ENCODE measurements at places on chromosomes 2 and 18.

DNA sequence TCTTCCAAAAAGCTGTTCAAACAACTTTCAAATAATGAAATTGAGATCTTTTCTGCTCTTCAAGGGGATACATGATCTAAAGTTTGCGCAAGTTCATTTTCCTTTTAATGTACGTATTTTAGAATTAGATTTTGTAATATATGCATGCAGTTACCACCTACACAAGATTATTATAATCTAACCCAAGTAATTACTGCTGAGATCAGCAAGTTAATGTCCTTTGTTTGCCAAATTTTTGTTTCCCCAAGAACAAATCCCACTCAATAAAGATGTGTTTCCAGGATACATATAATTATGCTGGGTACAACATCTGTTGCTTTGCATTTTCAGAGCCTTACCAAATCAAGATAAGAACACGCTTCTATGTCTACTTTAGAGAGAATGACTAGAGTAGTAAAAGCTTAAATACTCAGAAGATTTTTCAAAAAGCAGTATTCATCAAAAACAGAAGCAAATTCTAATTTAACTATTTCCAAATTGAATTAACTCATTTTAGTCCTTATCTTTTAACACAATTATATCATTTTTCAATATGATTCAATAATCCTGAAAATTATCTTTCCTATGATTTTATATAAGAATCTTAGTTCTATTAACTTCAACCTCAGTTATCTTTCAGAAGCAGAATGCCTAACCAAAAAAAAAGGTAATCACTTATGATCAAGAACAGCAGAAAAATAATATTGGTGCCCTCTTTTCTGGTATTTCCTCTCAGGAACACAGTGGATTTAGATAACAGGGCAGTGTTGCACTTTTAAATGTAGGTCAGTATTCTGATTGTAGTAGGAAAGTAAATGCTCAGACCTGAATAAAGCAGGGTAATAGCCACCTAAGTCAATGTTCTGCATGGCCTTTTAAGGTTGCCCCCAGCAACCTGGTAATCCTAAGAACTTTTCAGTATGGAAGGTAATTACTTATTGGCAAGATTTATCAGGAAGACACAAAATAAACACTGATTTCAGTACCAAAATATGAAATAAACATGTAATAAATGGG lies 28.0 kb downstream of the CERKL start:
- DNase-seq = no peak

DNA sequence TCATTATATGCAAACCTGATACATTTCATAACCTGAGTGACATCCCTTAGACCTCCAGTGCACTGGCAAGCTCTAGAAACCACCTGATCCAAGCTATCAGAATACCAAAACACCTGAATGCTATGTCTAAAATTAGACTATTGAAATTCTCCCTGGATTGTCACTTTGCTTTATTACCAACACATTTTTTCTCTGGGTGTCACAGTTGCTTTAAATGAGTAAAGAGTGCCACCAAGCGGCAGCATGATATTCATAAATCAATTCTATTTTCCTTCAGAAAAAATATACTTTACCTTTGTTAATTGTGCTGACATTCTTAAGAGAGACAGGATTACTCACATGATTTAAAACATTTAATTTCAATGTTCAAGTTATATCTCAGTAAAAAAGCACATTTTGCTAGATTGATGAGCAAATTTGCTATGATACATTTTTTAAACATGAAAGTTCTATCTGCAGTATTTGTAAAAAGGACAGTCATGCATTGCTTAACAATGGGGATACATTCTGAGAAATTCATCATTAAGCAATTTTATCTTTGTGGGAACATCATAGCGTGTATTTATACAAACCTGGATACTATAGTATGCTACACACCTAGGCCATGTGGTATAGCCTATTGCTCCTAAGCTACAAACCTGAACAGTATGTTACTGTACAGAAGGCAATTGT lies 338.4 kb upstream of the SLC39A10 start:
- peak; percentile 51 for DNase-seq

GRCh38 chr2:153873052-153874048 lies 1.6 kb downstream of the GALNT13 start:
- DNase-seq = no peak

DNA sequence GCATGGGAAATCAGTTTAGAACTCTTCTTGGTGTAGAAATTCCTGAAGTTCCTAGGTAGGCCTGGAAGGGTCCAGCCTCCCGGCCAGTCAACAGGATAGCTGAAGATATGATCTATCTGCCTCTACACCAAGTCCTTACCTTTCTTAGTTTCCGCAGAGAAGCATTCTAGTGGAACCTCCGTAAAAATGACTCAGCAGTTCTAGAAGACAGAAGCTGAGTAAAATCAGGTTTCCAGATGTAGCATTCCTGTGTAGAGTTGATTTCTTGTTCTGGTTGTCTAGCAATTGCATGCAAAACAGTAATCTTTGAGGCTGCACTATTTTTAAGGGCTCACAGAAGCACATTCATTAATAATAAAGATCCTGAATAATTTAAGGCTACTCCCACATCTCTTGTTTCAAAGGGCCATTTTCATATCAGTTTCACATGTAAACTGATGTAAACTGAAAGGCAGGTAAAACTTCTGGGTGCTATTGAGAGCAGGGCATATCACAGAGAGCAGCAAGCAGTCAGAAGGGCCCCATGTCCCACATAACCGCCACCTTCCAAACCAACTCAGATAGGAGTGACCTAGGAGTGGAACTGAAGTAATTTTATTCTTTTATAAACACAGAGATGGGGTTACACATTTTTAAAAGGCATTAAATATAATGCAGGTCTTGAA lies 3.2 kb upstream of the DYTN start:
- DNase-seq = peak; percentile 23

- DNase-seq = no peak
Measured at GRCh38 chr18:58235001-58235436, 191.0 kb downstream of the NEDD4L start.

- DNase-seq = no peak
Measured at GRCh38 chr18:58871514-58872420, 7.1 kb downstream of the ZNF532 start.

- no peak for DNase-seq
Measured at GRCh38 chr18:29096079-29096770, 919.3 kb upstream of the CDH2 start.

GRCh38 chr2:119759451-119760236 lies at the start of gene PTPN4:
Gene PTPN4, plus strand, starts transcription at chr2:119759922. Its CDS starts 49,932 bp downstream, at chr2:119809854.
- DNase-seq = peak; percentile 100

DNA sequence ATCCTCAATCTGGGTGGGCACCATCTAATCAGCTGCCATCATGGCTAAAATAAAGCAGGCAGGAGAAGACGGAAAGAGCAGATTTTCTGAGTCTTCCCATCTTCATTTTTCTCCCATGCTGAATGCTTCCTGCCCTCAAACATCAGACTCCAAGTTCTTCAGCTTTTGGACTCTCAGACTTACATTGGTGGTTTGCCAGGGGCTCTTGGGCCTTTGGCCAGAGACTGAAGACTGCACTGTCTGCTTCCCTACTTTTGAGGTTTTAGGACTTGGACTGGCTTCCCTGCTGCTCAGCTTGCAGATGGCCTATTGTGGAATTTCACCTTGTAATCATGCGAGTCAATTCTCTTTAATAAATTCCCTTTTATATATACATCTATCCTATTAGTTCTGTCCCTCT lies 36.6 kb downstream of the DIPK1C start:
- no peak for DNase-seq

DNA sequence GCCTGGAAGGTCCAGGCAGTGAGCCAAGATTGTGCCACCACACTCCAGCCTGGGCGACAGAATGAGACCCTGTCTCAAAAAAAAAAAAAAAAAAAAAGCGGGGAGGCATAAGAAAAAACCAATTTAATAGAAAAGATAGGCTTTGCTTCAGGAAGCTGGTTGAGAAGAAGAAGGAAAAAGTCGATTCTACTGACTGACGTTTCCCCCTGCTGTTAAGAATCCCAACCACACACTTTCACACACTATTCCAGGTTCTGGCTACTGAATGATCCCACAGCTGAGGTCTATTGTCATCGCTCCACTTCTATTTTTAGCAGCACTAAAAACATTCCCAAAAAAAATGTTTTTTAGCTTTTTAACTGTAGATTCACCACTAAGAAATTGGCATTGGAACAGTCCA lies 6.7 kb upstream of the CHCHD5 start:
- peak; percentile 20 for DNase-seq

DNA sequence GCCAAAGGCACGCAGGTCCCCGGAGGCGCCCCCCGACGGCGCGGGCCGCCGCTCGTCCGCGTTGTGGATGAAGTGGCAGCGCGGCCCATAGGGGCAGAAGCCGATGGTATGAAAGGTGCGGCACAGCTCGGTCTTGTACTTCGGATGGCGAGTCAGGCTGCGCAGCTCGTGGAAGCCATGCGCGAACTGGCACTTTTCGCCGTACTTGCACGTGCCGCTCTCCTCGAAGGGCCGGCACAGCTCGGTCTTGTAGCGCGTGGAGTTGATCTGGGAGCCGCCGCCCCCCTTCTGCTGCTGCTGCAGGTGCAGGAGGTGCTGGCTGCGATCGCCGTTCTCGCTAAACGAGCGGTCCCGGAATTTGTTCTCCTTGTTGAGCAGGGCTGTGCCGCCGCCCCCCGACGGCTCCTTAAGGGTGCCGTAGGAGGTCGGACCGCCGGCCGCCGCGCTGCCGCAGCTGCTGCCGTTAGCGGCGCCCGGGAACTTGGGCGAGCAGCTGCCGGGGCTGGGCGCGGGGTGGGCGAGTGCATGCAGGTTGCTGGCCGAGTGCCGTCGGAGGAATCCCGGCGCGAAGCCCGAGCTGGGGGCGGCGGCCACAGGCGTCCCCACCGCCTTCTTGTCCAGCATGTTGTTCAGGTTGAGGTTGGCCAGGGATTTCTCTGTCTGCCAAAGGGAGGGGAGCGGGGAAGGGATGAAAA lies 1.2 kb downstream of the ZFP36L2 start:
- DNase-seq = no peak

DNA sequence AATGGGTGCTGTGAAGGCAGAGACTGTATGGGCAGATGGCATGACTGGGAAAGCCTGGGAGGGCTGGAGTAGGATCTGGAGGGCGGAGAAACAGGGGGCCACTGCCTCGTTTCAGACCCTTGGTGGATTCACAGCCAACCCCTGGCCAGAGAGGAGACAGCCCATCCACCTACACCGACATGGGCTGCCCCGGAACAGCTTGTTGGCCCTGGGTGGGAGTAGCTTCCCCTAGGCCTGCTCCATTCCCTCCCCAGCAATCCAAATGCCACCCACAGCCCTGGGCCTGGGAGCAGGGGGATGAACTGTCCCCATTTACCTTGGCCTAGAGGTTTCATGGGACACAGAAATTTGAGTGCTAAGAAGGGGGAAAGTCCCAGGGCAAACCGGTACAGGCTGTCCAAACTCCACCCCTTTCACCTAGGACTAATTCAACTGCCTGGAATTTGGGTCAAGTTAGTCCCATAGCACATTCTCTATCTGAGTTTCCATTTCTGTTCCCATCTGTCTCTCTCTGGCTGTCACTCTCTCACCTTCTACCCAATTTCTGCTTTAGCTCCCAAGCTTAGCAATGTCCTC lies 37.0 kb downstream of the LBH start:
- no peak for DNase-seq

DNA sequence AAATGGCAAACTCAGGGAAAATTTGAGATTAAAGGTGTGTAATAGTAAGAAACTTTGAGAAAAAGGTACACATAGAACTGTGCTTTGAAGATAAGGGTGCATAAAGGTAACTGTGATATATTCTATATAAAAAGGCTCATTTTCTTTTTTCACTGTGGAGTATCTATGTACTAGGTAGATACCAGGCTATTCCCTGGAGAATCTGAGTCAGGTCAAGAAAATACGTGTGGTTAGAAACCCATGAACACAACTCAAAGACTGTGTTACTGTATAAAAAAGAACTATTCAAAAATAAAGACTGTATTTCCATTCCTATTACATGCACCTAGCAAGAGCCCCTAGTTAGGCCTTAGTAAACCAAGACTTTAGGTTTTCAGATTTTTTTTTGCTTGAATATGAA lies 100.1 kb upstream of the GRB14 start:
- no peak for DNase-seq

DNA sequence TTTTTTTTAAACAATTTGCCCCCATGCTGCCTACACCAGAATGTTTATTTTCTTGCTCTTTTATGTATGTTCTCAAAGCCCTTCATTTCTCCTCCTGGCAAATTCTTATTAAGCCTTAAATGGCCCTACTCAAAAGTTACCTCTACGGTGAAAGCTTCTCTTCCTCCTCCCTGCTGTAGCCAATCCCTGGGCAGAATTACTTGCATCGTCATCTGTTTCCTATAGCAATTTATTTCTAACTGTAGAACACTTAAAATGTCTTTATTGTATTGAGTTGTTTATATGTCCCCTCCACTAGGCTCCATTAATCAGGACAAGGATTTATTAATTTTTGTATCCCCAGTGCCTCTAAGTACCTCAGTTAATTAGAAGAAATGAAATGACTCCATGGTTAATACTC lies 2.5 kb upstream of the RAD51AP2 start:
- no peak for DNase-seq

DNA sequence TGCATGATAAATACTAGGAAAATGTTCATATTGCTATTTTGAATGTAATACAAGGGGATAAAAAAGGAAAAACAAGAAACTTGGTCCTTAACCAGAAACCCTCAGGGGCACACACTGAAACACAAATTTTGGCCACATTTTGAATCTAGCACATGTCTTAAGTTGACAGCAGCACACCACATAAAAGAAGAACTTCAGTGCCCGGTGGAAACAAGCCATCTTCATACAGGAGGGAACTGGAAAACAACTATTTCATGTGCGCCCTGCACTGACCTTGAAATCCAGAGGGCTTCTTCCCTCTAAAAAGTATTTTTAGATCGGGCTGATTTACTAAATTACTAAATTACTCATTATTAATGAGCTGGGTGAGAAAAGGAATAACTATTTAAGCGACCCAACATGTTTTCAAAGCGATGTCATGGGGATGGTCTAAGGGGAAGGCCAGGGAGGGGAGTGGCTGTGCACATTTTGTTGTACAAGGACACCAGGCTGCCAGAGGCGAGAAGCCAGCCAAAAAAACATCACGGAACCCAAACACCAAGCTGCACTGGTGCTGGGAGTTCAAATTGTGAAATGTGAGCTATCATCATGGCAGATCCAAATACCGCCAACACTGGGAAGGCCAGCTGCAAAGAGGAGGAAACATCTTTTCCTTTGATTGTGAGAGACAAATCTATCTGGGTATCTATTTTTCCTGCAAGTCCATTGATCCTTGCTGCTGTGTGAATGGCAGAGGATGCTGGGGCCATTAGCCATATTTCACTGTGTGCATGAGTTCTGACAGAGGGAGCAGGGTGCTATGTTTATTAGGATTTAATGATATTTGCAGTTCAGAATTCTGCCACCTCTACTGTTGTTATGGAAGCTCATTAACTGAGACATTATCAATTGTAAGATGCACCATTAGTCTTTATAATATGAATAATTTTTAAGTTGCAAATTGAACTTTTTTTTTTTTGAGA lies 150.7 kb upstream of the LMAN1 start:
- no peak for DNase-seq

GRCh38 chr18:69109686-69110085 lies 291.0 kb upstream of the DOK6 start:
- no peak for DNase-seq

DNA sequence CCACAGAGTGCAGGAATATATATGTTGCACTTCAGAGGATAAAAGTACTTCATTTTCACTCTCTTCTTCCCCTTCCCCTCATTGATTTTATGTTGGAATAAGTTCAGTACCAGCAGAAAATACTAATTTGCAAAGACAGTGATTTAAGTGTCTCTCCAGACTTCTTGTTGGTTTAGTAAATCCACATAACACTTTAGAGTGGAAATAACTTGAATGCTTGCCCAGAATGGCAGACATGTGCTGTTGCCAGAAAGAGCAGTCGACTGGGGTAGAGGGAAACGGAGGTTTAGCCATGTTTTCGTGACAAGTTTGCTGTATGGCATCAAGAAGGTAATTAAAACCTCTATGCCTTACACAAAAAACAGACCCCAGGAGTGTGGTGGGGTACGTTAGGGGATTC lies 246.0 kb upstream of the CXCR4 start:
- no peak for DNase-seq
